ENCODE measurements at places on chromosomes 3 and 15.

DNA sequence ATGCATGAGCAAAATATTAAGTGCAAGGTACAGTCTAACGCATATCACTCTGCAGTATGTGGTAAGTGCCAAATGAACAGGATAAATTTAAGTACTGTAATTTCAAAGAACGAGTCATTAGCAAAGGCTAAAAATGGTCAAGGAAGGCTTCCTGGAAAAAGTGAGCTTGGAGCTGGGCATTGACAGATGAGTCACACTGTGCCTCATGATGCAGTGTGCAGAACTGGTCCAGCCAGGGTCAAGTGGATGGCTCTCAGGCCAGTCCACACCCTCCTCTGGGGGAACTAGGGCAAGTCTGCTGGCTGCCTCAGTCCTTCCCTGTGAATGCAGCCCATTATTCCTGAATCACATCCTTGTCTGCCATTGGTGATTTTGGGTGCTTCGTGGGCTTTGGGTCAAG is 76.3 kb downstream of the CACNA1D start:
- DNase-seq = no peak

DNA sequence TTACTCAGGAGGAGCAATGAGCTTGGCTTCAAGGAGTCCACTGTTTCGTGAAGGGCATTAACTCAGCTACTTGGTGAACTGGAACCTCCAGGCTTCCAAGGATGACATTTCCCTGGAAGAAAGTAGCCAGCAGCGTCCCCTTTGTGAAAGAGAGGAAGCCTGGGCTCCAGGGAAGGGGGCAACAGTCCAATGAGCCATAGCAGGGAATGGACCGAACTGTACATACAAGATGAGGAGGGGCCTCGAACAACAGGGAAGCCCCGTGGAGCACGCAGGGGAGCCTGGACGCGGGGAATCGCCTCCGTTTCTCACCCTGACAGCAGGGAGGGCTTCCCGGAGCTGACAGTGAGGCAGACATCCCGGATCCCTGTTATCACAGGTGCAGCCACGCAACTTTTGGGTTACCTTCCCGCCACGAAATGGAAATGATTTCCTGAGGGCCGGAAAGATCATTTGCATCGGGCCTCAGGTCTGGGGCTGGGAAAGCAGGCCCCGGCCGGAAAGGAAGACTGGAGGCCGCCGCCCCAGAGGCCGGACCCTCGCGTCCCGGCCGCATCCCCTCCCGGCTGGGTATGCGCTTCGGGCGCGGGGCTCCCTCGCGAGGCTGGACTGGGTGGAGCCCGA is 475 bp upstream of the SPINT1 start:
- DNase-seq = no peak

DNA sequence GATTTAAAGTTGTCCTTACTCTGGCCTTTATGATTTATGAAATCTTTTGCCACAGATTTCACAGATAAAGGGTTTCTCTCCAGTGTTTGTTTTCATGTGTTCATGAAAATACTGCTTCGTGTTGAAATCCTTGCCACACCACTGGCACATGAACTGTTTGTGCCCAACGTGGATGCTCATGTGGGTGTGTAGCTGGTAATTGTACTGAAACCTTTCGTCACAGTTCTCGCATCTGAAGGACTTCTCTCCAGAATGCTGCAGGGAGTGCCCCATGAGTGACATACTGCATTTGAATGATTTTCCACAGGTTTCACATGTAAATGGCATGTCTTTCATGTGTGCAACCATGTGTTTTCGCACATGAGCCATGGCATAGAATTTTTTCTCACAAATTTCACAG is 111.9 kb downstream of the DOCK3 start:
- DNase-seq = no peak

DNA sequence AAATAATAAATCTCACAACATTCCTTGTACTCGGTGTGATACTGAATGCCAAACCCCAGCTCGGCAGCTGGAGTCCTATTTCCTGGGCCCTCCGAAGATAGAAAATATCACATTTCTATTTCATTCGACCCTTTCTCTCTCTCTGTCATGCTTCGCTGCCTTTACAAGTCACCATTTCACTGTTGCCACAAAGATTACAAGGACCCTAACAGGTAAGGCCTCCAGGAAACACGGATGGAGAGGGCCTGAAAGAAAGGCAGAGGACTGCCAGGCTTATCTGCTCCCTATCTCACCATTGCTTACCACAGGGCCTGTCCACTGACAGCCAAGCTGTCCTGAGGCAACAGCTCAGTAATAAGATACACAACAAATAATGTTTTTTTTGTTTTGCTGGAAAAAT is 376.5 kb downstream of the MECOM start:
- DNase-seq = no peak

DNA sequence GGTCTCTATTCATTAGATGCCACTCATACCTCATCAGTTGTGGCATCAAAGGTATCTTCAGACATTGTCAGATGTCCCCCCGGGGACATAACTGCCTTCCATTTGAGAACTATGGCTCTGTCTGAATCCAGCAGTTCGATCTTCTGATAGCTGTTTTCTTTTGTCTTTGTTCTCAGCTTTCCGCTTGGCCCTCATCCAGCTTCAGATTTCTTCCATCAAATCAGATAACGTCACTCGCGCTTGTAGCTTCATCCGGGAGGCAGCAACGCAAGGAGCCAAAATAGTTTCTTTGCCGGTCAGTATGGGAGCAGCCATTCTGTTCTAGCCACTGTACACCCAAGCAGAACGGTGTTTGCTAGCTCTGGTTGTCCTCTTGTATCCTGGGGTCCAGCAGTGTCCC is 4.4 kb downstream of the NIT2 start:
- no peak for DNase-seq

DNA sequence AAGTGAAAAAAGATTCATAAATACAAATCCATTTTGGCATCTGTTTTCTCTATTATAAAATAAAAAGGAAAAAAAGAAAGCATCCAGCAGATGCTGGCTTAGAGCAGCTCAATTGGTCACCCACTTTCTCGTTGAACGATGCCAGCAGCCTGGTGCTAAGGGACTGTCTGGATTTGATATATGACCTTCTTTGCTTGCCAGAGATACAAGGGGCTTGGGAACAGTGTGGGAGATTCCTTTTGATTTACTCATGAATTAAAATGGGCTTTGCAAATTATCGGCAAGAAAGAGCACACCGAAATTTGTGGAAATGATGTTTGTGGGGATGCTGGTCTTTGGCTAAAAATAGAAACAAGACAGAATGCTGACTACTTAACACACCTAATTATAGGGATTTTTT is 210.3 kb upstream of the STT3B start:
- DNase-seq = no peak

- no peak for DNase-seq
These were observed 71.8 kb upstream of the SCN5A start for GRCh38 chr3:38721207-38721772.

GRCh38 chr3:179732661-179733348 is 80.0 kb downstream of the USP13 start:
- DNase-seq = no peak

All from fibroblast of skin of scalp (primary cell).